ENCODE measurements at places on chromosomes 2 and 18.

GRCh38 chr18:24995755-24996154, 356.2 kb downstream of the ZNF521 start:
- no peak for DNase-seq

- DNase-seq, result peak; percentile 21
These were observed 69.5 kb downstream of the ARL4C start for GRCh38 chr2:234427081-234428061.

GRCh38 chr18:70732188-70732587, 443.3 kb downstream of the SOCS6 start:
- DNase-seq, result no peak

DNA sequence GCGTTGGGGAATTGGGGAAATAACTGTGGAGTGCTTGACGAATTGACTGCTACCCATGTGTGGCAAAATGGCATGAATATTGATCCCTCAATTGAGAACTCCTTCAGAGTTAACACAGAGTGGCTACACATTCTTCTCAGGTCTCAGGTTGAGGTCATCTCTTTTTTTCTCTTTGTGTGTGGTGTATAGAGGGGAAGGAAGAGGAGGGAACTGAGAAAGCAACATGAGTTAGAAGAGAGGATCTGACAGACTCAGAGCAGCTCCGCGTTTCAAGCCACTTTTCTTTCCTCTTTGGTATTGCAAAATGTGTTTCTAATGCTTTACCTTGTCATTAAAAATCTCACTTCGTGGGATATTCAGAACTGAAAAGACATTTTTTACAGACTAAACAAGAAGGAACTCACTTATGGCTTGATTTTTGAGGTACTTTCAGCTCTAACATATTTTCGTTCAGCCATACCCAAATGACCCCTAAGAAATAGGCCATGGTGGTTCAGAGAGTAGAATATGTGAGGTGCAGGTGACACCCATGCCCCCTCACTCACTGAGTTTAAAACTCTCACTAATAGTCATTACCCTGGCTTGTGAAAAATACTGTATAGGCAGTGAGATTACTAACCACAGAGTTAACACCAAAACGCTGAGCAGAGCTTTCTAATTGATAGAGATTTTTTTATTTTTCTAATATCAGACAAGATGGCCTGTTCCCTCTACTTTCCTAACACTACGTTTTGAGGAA, 22.5 kb downstream of the STAT4 start:
- peak; percentile 57 for DNase-seq

- DNase-seq, result no peak
These were observed 81.5 kb downstream of the ACOXL start for GRCh38 chr2:110813896-110814295.

GRCh38 chr2:120391911-120392665, 46.2 kb downstream of the INHBB start:
- DNase-seq, result no peak

- no peak for DNase-seq
These were observed 179.2 kb downstream of the KCNS3 start for GRCh38 chr2:18057657-18058056.

GRCh38 chr2:26401739-26402541, at the start of gene DRC1:
DRC1 (plus strand) TSS chr2:26401920; CDS start chr2:26401990, 70 bp downstream.
- DNase-seq, result no peak

- DNase-seq, result no peak
These were observed 503.2 kb upstream of the SLC8A1 start for GRCh38 chr2:40955042-40955441.

DNA sequence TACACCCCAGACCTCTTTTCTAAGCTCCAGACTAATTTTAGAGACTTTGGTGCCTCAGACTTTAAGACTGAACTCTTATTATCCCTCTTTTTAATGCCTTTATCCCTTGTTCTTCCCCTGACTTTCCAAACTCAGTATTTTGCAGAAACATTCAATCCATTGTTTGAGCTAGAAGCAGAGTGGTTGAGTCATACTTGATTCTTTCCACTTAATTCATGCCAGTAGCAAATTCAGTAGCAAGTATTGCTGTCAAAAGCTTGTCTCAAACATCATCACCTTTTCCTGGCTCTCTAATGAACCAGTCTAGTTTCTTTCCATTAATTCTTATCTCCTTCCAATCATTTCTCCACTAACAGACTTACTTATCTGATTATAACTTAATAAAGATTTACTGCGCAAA, 699.7 kb upstream of the ZNF804A start:
- DNase-seq, result no peak

- DNase-seq, result no peak
These were observed 134.5 kb upstream of the CAB39 start for GRCh38 chr2:230578106-230578505.

- DNase-seq, result no peak
These were observed 36.8 kb upstream of the ERCC3 start for GRCh38 chr2:127330753-127331152.

- DNase-seq, result peak; percentile 48
These were observed 36.5 kb upstream of the MGAT5 start for GRCh38 chr2:134217351-134217750.

GRCh38 chr2:80638783-80639182, 334.2 kb upstream of the LRRTM1 start:
- no peak for DNase-seq

All from CD4-positive, alpha-beta T cell treated with Interleukin-4 for 4 hours (primary cell).